Cerebellar nuclear complex (tissue), 1 donor: ENCODE measurements at places on chromosomes 13 and 19.

DNA sequence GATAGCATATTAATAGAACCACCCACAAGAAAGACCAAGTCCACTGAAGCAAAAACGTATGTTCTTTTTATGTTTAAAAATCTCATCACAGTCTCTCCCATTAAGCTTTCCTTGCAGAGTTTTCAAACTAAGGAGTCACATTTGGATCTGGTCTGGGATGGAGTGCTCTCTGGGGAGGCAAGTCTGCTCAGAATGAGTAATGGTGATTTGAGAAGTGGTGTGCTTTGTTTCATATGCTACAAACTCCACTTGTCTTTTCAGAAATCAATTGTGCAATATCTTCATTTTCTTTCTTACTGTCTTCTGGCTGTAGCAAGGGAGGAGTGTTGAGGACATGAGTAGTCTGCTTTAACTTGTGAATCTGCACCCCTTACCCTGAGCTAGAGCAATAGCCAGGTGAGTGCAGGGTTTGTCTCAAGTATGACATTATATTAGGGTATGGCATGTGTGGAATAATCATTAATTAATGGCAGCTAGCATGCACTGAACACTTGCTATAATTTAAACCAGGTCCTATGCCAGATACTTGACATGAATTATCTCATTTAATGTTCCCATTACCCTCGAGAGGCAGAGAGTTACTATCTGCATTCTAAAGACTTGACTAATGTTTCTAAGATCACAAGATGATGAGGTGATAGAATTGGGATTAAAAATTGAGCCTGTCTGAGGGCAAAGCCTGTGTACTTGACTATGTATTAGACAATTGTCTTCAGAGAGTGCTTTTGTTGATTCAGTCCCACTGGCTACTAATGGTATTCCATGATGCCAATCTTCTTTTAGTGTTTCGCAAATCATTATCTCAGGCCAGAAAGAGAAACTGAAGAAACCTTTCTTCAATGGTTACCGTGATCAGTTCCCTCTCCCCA lies 171.8 kb downstream of the GPC6 start:
- no peak for DNase-seq

DNA sequence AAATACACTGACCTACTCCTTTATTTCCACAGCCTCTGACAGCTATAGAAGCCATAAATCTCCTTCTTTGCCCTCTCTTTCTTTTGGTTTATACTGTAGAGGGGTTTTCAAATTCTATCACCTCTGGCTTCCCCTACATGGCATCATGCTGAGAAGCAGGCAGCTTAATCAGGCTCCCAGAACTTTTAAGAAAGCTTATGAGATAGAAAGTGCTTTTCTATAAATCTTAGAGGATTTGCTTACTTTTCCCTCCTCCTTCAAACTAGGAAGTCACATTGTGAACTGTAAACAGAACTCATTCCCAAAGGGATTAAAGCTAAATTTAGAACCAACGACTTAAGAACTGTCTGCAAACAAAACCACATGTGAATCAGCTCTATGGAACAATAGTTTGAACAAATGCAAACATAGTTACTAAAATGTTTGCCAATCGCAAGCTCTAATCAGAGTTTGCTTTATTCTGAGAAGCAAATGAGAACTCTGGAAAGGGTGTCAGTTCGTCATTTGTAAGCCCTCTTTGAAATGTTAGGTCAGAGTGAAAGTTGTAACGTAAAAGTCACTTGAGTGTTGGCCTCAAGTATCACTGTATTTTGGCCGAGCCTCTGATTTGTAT lies 344.1 kb downstream of the RFC3 start:
- DNase-seq, result no peak

DNA sequence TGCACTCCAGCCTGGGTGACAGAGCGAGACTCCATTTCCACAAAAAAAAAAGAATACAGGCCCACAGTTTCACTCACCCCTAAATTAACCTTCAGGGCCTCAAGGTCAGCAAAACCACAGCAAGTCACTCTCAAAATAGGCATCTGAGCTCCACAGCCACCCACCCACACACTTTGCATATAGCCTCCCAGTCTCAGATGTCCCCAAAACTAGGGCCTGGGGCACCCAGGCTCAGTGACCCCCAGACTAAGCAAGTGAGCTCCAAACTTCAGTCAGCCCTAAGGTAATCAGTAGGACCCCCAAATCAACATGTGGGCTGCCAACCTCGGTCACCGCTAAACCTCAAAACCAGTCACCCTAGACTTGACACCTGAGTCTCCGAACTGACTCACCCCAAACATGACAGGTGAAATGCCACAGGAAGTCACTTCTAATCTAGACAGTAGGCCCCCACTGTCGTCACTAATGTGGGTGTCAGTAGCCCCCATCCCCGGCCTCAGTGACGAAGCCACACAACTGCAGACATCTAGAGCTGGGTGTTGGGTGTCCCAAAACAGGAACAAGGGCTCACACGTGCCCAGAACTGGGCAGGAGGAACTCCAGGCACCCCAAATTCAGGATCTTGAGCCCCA lies 13.9 kb downstream of the RABAC1 start:
- DNase-seq, result no peak

- DNase-seq, result no peak
Measured at GRCh38 chr13:20728579-20729311, 25.2 kb downstream of the IL17D start.

GRCh38 chr19:33000510-33000909 lies 28.5 kb downstream of the FAAP24 start:
- no peak for DNase-seq

DNA sequence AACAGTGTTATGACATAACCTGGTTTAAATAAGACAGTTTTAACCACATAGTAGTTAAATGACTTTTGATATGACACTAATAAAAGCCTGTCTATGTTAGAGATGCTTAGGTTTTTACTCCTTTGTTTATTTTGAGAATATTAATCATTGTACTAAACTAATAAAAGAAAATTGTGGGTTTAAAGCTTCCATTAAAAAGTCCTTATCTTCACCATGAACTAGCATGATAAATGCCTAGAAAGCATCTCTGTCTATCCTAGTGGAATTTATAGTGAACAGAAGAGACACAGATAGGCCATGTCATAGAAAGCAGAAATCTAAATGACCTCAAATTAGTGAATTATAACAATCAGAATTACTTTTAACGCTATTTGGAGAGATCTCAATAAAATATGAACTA lies 255.2 kb downstream of the PCDH9 start:
- DNase-seq, result no peak

DNA sequence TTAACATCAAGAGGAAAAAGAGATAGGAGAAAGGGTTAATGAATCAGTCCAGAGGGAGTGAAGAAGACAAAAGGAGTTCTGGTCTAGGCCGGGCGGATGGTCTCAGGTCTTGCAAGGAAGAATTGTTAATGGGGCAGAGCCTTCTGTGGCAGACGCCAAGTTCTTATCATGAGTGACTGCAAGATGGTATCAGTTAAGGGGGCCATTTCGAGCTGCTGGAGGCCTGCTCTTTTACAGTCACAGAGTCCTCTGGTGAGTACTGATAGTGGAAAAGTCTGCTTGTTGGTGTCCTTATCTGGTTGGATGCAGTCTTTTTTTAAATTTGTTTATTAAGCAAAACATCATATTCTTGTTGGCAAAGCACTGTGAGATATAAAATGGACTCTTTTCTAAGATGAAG lies 590.9 kb upstream of the SGCG start:
- no peak for DNase-seq

DNA sequence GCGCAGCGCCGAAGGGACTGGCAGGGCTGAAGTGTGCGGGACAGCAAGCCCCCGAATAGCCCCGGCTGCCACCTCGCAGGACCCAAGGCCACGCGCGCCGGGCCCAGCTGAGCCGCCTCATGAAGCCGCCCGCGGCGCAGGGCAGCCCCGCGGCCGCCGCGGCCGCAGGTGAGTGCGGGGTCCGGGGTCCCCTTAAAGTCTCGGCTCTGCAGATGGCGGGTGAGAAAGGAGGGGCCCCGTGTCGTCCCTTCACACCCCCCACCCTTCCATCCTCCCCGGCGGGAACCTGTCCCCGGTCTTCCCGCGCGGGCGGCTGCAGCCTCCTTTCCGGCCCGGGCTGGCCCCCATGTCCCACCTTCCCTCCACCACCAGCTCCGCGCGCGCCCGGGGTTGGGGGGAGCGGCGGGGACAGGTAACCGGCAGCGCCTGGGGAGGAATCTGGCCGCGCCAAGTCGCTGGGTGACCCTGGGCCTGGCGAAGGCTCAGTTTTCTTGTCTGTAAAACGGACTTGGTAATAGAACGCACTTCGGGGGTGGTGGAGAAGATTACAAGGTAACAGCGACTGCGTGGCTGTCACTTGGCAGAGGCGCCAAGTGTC lies 338 bp downstream of the RGCC start:
- DNase-seq, result no peak

GRCh38 chr19:21256722-21257121 lies 72.5 kb downstream of the ZNF708 start:
- no peak for DNase-seq

DNA sequence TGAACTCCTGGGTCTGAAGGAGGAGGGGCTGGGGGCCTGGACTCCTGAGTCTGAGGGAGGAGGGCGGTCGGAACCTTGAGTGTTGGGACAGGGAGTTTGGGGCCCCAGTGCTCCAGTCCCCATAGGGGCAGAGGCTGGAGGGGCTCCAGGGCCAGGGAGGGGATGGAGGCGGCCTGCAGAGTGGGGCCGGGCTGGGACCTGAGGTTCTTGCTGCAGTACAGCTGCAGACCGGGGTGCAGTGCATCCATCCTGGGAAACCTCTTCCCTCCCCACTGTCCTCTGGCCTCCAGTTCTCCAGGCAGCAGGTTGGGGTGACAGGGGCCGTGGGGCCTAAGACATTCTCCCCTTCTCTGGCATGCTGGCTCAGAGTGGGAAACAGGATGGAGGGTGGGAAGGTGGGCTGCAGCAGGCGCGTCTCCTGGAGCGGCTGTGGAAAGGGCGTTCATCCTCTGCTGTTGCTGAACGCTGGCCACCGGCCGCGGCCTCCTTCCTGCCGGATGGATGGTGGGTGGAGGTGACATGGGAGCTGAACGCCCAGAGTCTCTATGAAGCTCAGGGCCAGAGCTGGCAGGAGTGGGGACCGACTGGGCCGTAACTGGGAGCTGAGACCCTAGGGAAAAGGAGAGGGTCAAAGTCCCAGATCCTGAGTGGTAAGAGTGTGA lies 1.6 kb downstream of the BRSK1 start:
- no peak for DNase-seq

GRCh38 chr13:21538753-21539152 lies 65.2 kb downstream of the MICU2 start:
- no peak for DNase-seq

DNA sequence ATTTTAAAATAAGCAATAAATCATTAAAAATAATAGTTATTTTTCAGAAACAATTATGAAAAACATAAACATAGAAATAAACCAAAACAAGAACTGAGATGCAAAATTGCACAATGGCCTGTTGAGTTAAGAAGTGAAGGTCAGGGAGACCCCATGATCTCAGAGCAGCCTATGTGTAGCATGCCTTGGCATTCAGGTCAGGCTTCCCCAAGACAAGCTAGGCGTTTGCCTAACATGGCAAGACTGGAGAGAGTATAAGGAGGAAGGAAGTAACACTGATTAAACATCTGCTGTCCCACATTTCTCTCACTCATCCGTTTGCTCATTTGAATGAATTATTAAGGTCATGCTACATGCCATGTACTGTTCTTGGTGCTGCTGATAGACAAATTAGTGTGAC lies 291.8 kb downstream of the TSHZ3 start:
- DNase-seq, result no peak

- DNase-seq, result no peak
Measured at GRCh38 chr13:32228330-32229041, 86.7 kb downstream of the ZAR1L start.

- DNase-seq, result no peak
Measured at GRCh38 chr19:4843647-4843965, 12.1 kb upstream of the TICAM1 start.

DNA sequence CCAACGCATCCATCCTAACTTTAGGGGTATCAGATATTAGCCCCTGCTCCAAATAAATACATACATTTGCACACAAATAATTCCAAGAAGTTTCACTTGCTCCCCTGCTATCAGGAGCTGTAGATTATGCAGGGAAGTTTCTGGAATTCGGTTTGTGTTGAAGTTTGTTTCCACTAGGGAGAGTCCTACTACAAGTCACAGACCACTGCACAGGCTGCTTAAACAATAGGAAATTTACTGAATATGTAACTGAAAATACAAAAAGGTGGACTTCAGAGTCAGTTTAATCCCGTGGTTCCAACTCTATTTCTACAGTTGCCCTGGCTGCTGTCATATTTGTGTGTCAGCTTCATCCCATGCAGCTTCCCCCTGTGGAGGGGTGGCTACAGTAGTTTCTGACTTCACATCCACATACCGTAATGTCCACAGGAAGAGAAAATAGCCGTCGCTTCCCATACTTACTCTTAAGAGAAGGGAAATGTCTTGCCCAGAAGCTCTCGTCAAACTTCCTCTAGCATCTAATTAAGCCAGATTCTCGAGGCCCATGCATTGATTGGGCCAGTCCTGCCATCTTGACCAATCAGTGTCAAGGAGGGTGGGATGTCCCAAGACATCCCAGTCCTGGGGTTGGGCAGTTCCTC lies 286.6 kb downstream of the COG6 start:
- DNase-seq, result no peak

DNA sequence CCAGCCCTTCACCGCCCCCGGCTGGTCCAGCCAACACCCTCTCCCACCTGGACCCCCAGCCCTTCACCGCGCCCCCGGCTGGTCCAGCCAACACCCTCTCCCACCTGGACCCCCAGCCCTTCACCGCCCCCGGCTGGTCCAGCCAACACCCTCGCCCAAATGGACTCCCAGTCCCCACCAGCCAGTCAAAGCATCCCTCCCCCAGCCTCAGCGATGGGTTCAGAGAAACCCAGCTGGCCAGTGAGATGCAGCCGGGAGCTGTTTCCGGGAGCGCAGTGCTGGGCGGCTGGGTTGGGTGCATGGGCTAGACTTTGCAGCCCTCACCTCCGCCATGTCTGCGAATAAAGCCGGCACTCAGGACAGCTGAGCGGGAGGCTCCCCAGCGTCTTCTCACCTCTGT lies 6.5 kb upstream of the CDC34 start:
- DNase-seq, result no peak

DNA sequence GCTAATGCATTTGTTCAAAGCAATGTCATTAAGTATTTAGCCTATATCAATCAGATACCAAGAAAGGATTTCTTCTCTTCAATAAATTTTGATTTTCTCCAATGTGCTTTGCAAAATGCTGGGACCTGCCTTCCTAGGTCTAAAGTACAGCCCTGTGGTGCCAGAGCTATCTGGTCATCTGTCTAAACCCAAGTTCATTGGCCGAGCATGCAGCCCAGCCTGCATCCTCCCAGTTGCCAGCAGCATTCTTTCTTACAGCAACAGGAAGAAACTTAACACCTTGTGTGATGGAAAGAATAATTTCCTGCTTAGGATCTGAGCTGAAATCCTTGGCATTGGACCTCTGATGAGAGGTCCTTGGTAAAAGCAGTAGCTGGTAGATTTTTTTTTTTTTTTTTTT lies 310.0 kb downstream of the RBM26 start:
- no peak for DNase-seq
